ENCODE measurements at places on chromosomes 5 and 9. TPM values are rescaled to one million over a fixed set of nuclear protein-coding genes. Genes with fewer than 3 reads are reported as not detected.

DNA sequence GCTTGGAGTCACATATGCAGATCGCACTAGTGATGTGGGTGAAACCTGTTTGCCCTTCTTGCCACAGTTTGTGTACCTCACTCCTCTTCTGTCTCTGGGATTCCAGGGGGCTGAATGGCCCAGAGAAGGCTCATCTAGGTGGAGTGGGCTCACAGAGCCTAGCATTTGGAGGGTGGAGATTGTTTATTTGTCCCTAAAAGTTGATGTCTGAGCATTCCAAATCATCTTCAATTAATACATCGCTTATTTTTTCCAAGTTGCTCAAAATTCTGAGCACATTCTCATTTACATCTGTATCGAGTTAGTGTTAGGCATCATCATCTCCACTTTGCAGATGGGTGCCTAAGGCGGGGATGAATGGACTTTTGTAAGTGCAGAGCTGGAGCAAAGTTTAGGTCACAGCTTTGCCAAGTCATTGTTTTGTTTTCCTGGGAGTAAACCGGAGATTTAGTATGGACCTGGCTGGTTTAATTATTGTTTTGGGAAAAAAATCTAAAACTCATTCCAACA, 2.0 kb downstream of the ABL1 start:
- DNase-seq = no peak

GRCh38 chr5:37197340-37198050, 51.7 kb downstream of the CPLANE1 start:
- peak; percentile 23 for DNase-seq

DNA sequence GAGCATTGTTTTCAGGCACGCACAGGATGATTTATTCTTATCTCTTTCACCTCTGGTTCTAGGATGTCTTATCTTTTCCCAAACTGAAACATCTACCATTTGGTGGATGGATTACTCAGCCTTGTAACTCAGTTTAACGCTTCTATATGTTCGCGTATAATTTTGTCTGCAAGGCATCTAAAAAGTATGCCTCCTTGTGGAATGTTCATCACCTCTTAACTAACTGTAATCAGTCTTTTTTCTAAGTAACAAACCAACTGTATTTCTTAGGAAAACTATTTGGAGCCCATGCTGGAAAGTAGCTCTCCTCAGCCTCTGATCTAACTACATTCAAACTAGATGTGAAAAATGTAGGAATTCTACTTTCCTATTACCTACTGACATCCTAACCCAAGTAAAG, 11.5 kb upstream of the F2RL2 start:
- DNase-seq = no peak

GRCh38 chr9:31084350-31084749, 1300.1 kb upstream of the ACO1 start:
- DNase-seq = no peak

TAF1L gene
- 0.02 TPM for total RNA-seq

PCDHGA1 gene
- total RNA-seq = 1.6 TPM

PCDHGA4 gene
- 1.4 TPM for total RNA-seq

GM2A gene
- 34.2 TPM for total RNA-seq

Data from A172 (cell line).